Mucosa of descending colon (tissue), 3 donors: ENCODE measurements at places on chromosomes 13 and 19.

DNA sequence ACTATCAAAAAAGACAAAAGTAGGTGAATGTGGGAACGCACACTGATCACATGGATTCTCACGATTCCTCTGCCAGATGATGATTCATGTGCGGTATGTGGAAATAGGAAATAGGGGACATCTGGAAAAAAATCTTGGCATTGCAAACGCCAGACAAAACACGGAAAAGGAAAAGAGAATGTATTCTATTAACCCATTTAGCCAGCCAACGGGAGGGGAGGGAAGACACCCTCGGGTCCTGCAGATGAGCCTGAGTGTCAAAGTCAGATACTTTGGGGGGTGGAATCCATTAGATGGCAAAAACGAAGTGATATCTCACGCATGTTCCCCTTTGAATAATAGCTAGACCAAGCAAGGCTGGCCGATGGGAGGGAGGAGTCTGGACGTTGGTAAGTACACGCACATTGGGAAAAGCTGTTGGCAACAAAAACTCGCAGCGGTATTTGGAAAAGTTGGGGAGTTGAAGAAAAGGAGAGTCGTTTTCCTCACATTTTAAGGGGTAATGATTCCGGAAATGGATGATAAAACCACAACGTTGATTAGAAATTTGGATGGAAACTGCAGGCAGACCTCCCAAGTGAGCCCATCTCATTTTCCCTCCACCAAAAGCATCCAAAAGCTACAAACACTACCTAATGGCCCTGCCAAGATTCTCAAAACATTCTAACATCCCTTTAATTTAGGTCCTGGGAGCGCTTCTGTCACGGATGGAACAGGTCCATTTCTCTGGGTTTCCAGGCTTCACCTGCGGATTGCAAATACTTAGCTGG, 73.6 kb downstream of the COL4A1 start:
- DNase-seq = no peak

DNA sequence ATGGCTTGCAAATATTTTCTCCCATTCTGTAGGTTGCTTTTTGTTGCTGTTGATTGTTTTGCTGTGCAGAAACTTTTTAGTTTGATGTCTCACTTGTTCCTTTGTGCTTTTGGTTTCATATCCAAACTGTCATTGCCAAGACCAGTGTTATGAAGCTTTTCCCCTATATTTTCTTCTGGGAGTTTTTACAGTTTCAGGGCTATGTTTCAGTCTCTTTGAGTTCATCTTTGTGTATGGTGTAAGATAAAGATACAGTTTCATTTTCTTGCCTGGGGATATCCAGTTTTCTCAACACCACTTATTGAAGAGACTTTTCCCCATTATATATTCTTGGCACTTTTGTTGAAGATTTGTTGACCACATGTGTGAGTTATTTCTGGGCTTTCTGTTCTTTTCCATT, 139.9 kb downstream of the MRPL57 start:
- DNase-seq = no peak

- DNase-seq = no peak
These were observed 25.4 kb downstream of the PCDH9 start for GRCh38 chr13:67204764-67205163.

DNA sequence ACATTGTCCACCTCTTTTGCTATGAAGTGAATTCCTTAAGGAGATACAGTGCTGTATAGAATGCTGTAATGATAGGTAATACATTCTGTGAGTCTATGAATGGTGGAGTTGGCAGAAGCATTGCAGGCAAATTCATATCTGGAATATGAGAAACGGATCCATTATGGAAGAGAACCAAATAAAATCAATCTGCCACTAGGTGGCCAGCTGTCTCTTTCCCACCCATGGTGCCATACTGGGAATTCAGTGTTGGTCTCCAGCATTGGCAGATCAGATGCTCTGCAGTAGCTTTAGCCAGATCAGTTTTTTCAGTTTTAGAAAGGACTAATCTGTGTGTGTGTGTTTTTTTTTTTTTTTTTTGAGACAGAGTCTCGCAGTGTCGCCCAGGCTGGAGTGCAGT, 27.6 kb downstream of the DNAJC3 start:
- DNase-seq = no peak

GRCh38 chr19:43690444-43690843, 20.5 kb upstream of the PLAUR start:
- no peak for DNase-seq

DNA sequence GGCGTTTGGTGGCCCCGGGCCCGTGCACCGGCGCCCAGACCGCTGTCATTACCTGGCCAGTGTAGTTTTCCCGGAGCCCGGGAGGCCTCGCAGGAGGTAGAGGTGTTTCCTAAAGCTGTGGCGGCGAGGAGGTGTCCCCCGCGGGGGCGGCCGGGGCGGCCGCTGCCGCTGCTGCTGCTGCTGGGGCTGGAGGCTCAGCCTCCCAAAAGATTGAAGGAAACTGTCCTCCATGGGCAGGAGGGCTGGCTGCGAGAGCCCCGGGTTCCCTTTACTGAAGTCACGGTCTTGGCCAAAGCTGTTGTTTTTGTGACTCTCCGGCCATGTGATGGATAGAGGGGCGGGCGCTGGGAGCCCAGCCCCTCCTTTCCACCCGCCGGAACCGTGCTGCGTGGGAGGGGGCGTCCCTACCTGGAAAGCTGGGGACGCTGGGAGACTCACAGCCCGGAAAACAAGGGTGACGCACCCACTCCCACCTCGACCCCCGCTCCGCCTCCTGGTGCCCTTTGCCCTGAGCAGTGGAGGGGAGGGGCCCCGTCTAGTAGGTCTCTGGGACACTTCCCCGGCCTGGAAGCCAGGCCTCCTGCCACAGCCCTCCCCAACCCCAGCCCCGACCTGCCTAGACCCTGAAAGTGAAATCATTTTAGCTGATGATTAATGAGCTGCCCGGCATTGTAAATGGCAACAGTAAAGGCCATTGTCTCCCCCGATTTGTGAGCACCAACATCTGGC, at the start of gene N4BP2L1:
Gene N4BP2L1 (minus strand): TSS at position 279 of the 729 bp plus-strand sequence. CDS start 48 bp downstream, at position 231.
- DNase-seq = peak; percentile 78

DNA sequence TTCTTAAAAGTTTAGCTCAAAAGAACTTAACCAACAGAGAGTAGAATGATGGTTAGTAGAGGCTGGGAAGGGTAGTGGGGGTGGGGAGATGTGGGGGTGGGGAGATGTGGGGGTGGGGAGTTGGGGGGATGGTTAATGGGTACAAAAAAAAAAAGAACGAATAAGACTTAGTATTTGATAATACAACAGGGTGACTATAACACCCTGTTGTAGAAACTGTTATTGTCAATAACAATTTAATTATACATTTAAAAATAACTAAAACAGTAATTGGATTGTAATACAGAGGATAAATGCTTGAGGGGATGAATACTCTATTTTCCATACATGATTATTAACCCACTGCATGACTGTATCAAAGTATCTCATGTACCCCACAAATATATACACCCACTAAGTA, 91.1 kb downstream of the ZC3H13 start:
- DNase-seq = no peak

- DNase-seq = no peak
These were observed 19.6 kb downstream of the SIGLEC5 start for GRCh38 chr19:51610576-51610975.

DNA sequence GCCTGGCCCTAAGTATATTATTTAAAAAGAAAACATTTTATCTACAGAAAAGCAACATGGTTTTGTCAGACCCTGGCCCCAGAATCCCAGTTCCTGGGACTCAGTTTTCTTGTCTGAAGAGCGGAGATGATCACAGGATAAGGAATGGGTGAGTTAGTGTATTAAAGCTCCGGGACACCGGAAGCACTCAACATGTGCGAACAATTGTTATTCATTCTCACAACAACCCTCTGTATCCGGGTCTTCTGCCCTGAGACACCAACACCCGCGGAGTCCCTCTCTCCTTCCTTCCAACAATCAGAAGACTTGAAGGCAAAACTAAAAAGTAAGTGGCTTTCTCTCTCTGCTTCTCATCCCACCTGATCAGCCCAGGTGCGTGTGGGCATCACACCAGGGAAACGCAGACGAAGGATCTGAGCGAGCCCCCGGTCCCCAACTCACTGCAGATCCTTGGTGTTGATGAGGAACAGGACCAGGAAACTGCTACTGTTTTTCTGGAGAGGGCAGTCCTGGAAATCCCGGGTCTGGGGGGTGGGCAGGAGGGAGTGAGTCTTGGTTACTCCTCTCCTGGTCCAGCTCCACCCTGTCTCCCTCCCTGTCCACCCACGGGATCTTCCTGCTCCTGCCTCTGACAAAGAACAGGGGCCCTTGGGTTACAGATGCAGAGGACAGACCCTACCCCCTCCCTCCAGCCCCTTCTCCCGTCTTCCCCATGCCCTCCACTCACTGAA, 2.0 kb downstream of the GPR108 start:
- DNase-seq = no peak

DNA sequence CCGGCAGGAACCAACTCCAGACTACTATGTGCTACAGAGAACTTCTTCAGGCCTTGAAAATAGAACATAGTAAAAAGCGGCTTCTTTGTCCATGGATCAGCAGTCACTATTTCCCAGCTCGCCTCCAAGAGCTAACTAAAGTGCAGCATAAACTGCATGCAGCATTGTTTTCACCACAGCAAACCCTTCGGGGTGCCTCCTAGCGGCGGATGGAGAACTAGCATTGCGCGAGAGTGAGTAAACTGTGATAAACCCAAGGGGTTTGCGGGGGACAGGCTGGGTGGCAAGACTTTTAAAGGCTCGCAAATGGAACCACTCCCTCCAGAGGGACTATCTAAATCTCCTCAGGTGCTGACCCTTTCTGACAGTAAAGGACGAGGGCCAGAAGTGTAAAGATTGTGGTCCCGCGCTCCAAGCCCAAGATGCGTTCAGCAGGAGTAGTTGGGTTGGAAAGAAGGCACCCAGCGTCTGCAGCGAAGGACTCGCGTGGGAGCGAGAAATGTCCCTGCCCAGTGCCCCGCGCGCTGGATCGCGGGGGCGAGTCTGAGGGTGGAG, 21.5 kb upstream of the SGCG start:
- DNase-seq = no peak

DNA sequence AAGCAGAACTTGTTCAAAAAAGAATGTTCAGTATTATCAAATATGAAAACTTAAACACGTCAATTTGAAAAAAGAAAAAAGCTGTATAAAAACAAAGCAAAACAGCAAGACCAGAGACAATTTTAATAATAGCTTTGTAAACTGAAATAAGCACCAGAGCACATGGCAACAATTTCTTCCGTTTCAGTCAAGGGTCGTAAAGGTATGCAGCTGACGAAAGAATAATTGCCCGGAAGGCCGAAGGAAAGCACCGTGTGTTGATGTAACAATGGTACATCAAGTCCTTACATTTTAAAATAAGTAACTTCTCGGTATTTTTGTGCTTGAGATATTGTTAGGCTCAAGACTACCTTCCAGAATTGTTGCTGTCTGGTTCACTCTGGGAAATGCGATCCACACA, 1.7 kb downstream of the PROSER1 start:
- DNase-seq = no peak

GRCh38 chr13:59016250-59016649, 1147.5 kb downstream of the DIAPH3 start:
- DNase-seq = no peak

DNA sequence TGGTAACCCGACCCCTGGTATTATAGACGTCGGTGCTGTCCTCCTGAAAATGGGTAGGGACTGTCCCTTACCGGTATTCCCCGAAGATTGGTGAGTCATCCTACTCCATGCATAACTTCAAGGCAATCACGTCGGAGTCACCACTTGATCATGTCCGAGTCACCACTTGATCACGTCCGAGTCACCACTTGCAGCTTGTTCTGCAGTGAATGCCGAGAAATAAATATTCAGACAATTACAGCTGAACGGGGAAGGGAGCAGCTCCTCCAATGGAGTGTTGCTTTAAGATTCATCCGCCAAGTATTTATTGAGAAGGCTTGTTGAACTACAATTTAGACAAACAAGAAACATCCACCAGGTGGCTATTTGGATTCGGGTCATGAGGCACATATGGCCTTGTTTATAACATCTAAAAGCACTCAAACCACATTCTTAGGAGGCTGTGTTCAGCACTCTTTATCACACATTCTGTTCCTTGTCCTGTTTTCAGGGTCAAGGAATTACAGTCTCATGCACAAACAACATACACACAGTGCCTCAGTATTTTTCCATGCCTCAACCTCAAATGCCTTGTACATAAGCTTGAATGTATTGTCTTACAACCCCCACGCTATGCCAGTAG, 43.1 kb downstream of the ZNF726 start:
- no peak for DNase-seq

DNA sequence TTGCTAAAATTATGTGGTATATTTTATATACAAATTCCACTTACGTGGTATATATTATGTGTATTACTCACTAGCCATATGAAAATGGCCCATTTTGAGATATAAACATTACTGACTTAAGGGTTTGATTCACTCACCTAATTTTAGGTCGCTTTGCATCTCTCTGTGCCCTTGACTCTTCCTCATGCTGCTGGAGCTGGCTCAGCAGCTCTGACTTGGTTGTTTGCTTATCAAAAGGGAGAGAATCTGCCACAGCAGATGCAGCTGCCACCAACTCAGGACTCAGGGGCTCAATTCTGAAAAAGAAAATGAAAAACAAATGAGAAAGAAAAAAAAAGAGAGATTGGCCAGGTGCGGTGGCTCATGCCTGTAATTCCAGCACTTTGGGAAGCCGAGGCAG, 12.2 kb downstream of the MRPS31 start:
- DNase-seq = no peak

GRCh38 chr13:49869519-49869918, 66.6 kb downstream of the SPRYD7 start:
- no peak for DNase-seq

- DNase-seq = no peak
These were observed 1071.2 kb downstream of the EFNB2 start for GRCh38 chr13:105464249-105464648.

- DNase-seq = no peak
These were observed 38.8 kb downstream of the ZNF506 start for GRCh38 chr19:19782783-19783182.

DNA sequence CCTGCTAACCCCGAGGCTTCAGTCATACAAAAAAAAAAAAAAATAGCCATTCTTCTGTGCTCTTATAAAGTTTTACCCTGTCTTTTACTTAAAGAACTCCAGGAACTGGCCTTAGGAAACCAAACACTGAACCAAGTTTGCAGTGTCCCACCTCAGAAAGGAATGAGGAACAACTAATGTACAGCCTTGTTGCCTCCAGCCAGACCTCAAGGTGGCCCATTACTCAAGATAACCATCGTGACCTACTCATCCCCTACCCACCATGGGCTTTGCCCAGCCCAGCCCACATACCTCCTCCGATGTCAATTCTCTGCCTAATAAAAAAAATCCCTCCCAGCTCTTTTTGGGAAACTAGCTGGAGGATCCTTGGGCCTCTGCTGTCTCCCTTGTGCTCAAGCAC, 133.2 kb downstream of the STARD13 start:
- no peak for DNase-seq

DNA sequence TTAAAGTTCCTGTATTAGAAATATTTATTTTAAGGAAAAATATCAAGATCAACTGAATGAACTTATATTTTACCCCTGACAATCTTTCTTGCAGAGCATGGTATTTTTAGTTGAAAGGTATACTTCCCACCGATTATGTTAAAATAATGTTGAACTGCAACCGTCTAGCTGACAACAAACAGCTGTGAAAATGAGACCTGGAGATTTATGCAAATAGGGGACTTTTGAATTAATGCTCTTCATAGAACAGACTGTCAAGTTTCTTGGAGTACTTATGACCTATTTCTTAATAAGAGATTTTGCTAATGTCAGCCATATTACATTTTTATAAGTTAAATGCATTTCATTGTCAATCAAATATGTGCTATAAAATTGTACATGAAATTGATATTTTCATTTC, 210.9 kb downstream of the NALCN start:
- no peak for DNase-seq
